ENCODE measurements at places on chromosomes 6 and 20.

GRCh38 chr6:43122146-43122545 lies 46.0 kb downstream of the PTK7 start:
- no peak for DNase-seq

DNA sequence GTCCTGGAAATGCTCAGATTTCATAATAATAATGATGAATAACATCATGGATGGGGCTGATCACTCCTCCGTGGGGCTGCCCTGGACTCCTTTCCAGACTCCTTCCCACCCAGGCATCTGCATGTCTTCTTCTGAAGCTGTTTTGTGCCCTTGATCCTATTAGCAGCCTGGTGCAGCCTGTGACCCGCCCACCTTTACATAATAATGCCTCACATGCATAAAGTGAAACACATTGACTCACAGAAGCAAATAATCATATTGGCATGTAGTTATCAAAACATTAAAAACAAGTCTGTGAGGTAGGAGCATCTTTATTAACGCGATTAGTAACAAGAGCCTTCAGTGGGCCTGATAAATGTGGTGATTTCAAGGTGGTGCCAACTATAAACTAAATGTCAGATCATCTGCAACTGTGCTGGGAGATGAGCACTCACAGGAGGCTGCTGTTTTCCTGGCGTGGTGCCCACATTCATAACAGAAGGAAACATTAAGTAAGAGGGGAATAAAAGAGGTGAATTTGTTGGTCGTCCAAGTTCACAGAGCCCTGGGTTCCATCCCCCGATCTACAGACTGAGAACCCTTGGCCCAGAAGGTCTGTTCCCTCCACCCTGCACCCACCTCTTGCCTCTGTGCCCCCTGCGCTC lies 344.7 kb downstream of the CDH4 start:
- no peak for DNase-seq

DNA sequence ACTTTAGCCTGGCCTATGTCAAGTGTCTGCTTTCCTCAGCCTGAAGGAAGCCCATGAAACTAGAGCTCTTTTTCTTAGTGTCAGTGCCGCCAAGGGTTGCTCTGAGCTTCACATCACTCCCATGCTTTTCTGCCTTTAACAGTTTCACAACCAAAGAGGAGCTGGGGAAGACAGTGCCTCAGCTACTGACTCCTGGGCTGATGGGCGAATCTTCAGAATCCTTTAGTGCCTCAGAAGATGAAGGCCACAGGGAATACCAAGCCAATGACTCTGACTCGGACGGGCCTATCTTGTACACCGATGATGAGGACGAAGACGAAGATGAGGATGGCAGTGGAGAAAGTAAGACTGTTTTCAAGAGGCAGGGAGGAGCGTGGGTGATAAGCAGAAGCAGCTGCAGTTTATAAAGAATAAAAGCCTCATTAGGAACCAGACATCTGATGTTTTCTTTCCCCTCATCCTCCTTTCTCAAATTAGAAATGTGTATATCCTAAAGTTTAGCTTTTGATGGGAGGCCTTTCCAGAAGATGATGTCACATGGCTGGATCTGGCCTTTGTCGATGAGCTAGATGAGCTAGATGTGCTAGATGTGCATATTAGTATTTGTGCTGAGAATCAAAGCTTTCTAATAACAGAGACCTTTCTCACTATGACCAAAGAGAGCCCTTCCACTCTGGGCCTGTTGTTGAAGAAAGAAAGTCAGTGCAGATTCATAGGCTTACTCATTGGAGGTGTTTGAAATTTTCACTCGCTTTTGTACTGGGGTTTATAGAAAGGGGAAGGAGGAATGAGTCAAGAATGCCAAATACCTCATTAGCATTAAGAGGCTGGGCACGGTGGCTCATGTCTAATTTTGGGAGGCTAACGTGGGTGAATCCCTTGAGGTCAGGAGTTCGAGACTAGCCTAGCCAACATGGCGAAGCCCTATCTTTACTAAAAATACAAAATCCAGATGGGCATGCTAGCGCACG lies 70.7 kb upstream of the LTV1 start:
- no peak for DNase-seq

DNA sequence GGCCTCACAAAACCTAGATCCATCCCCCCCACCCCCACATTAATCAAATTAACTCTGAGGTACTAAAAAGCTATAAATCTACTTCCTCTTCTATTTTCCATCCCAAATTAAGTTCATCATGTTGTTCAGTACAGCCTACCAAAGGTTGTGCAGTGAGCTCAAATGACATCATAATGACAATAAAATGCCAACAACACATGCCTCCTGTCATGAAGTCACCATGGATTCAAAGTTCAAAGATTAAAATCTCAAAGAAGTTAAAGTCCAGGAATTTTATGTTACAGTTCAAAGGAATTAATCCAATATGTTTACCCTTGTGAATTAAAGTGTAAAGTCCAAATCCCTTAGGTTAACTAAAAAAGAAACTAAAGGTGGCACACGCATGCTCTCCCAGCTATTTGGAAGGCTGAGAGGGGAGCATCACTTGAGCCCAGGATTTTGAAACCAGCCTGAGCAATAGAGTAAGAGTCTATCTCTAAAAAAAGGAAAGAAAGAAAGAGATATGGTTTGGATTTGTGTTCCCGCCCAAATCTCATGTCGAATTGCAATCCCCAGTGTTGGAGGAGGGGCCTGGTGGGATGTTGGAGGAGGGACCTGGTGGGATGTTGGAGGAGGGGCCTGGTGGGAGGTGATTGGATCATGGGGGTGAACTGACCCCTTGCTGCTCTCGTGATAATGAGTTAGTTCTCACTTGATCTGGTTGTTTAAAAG lies 25.7 kb upstream of the SIRT5 start:
- no peak for DNase-seq

DNA sequence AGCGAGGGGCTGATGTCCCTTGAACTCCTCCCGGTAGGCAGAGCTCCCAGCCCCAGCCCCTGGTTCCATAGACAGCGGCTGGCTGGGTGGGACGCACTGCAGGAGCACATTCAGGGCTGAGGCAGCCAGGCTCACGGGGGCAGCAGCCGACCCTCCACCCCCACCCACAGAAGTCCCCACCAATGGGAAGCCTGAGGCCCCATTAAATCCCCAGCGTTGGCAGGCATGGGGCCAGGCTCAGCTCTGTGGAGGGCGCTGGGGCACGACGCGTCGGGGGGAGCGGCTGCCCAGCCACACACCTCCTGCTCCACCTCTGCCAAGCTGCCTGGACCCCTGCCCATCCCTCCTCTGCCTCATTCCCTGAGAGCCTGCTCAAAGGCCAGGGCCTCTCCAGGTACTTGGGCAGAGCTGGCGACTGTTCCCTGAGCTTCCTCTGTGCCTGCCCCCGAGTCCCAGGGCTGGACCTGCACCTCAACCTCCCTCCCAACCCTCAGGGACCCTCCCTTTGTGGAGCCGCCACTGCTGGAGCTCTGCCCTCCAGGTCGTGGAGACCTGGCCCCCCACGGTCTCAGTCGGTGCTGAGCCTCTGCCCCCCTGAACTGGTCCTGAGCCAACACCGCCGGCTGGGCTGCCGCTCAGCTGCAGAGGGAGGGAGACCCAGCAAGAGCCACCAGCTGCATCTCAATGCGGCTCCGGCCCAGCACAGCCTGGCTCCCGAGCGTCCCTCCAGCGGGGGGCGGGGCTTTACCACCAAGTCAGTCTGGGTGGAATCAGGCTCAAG lies 9.1 kb downstream of the CHRNA4 start:
- DNase-seq: no peak

GRCh38 chr6:130908188-130908587 lies 81.0 kb downstream of the SMLR1 start:
- DNase-seq: no peak

DNA sequence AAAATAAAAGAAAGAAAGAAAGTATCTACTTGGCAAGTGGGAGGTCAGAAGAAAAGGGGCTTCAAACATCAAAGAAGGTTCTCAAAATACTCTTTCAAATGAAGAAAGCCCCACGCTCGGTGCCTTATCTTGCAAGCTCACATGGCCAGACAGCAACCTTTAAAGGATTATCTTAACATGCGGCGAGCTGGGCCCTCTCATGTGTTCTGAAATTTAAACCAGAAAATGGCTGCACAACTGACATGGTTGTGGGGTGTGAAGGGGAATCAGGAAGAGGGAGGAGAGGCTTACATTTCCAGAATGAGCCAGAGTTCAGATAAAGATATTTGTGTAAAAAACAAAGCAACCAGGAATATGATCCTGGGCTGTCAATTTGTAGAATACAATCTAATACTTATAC lies 363.1 kb downstream of the PRKN start:
- no peak for DNase-seq

GRCh38 chr20:37690626-37691369 lies 3.0 kb upstream of the CTNNBL1 start:
- no peak for DNase-seq

GRCh38 chr6:95545686-95546085 lies 31.6 kb upstream of the MANEA start:
- DNase-seq: no peak

- peak; percentile 86 for DNase-seq
These were observed 9.7 kb upstream of the HSP90AB1 start for GRCh38 chr6:44237021-44237812.

DNA sequence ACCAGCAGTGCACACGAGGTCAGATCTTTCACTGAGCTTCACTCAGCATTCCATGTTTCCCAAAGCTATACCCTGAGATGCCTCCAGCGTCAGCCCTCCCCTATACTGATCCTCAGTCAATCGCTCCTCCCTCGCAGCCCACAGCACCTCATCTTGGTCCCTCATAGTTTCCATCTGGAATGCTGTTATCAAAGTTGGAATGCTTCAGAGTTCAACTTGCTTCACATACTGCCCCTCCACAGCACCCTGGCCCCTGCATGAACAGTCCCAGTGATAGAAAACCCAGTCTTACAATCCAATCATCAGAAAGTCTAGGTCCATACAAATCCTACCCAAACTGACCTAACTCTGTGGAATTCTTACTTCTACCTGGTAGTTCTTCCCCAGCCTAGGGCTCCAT lies 20.0 kb downstream of the SPAG4 start:
- DNase-seq: no peak

DNA sequence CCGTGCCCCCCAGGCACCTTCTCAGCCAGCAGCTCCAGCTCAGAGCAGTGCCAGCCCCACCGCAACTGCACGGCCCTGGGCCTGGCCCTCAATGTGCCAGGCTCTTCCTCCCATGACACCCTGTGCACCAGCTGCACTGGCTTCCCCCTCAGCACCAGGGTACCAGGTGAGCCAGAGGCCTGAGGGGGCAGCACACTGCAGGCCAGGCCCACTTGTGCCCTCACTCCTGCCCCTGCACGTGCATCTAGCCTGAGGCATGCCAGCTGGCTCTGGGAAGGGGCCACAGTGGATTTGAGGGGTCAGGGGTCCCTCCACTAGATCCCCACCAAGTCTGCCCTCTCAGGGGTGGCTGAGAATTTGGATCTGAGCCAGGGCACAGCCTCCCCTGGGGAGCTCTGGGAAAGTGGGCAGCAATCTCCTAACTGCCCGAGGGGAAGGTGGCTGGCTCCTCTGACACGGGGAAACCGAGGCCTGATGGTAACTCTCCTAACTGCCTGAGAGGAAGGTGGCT lies 960 bp downstream of the TNFRSF6B start:
- no peak for DNase-seq

GRCh38 chr20:11255455-11255854 lies 581.7 kb upstream of the JAG1 start:
- DNase-seq: no peak

DNA sequence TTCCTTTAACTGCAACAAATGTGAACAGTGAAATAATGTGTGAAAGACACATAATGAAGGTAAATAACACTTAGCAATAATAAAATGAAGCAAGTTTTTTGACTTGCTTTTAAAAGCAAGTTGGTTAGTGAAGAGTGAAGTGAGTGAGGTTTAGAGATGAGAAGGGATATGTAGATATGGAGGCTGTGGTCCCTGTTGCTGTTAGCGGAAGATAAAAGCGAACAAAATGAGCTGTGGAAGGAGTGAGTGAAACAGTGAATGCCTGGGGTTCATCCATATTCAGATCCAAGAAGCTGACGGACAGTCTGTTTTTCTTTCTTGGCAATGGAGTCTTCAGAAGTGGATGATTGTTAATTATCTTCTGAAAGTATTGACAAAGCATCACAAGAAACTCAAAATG lies 23.5 kb downstream of the ZBTB9 start:
- no peak for DNase-seq

DNA sequence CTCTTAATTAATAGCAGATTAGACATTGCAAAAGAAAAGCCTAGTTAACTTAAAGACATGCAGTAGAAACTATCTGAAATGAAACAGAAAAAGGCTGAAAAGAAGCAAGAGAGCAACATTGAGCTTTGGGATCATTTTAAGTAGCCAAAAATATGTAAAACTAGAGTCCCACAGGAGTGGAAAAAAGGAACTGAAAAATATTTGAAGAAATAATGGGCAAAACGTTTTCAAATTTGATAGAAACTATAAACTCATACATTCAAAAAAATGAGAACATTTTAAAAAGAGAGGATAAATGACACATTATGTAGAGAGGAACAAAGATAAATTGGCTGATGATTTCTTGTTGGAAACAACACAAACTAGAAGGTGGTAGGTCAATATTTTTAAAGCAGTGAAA lies 166.1 kb upstream of the AKAP12 start:
- DNase-seq: no peak

DNA sequence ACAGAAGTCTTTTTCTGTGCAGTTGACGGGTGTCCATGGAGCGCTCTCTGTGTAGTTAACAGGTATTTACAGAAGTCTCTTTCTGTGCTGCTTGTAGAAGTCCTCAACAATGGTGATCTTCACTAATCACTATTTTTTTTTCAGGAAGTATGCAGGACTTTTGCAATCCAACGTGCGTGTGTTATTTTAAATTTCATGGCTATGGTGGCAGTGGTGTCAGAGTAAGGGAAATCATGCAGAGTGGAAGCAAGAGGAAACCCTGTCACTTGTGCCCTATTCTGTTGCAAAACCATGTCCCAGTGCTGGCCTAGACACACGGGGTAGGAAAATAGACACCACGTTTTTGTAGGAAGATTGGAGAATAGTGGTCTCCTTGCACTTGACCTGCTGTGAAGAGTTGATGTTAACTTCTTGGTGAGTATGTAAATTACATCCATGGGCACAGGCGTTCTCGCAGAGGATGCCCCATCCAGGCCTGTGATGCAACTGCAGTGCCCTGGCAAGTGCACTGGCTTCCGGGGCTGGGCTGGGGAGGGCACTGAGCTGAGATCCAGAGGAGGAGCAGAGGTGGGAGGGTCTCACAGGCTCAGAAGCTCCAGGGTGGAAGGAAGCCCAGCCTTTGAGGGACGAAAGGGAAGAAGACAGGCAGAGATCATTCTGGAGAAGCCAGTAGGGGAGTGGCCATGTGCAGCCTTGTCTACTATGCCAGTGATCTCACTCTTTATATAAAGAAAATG lies 146.5 kb downstream of the SYCP2 start:
- DNase-seq: peak; percentile 1

GRCh38 chr6:84597238-84597875 lies 167.0 kb downstream of the TBX18 start:
- no peak for DNase-seq

DNA sequence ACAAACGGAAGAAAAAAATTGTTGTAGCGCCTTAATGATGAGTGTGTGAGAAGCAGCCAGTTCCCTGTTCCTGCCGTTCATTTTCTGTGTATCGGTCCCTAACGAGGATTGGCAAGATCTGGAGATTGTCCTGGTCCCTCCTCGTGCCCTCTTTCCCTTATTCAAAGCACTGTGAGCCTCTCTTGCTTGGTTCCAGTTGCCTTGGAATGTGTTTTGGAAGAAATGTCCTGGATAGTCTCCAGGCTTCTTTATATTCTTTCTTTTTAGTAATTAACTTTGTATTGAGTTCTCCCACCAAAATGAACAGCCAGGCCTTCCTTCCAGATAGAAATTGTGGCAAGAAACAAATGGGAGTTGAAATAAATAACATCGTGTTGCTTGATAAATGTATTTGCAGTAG lies 348.3 kb downstream of the CDH26 start:
- DNase-seq: no peak

- peak; percentile 50 for DNase-seq
These were observed 303.6 kb upstream of the FERMT1 start for GRCh38 chr20:6426287-6426891.

Data from Kasumi-1 (cell line).